PC-9 (cell line): ENCODE measurements at places on chromosomes 3 and 15.
A peak's percentile ranks its signal among the peaks of the same experiment; 100 is the strongest.

DNA sequence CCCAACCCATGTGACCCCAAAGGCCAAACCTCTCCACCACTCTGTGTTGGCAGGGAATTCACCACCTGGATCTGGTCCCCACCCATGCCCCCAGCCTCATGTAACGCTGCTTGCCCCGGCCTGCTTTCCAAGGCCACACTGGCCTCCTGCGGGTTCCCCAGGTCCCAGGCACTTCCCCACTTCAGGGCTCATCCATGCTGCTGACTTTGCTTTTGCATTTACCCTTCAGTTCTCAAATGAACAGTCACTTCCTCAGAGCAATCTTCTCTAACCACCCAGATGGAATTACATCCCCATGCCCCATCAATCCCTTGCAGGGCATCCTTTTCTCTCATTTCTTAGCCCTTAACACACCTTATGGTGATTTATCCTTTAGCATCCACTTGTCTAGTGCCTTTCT, 9.2 kb downstream of the DAPK2 start:
- no peak for DNase-seq

- DNase-seq = no peak
Measured at GRCh38 chr3:184601576-184602371, 40.2 kb downstream of the EPHB3 start.

GRCh38 chr15:85580879-85581278, 200.5 kb downstream of the AKAP13 start:
- no peak for DNase-seq

GRCh38 chr15:67548862-67549651, 6.6 kb downstream of the MAP2K5 start:
- DNase-seq = no peak

DNA sequence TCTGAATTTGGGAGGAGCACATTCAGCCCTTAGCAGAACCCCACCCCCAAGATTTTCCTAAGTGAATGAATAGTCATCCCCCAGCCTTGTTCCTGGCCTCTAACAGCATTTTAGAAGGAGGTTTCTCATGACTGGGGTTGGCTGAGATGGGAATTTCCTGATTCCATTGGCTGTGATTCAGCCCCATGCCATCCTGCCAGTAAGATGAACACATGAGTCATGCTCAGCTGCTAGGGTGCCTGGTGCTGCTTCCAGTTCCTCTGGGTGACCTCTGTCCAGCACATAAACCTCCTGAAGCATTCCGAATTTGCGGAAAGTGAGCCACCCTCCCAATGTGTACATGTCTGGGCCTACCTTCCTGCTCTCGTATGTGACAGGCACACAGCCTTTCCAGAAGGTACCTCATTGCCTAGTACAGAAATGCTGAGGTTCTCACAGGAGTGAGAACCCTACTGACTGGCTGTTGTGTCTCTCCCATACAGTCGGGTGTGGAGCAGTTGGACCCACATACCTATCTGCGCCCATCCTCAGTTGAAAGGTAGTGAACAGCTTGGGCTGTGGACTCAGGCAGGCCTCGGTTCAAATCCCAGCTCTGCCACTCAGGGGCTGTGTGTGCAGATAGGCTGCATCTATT, 91.7 kb downstream of the APBA2 start:
- DNase-seq = no peak

DNA sequence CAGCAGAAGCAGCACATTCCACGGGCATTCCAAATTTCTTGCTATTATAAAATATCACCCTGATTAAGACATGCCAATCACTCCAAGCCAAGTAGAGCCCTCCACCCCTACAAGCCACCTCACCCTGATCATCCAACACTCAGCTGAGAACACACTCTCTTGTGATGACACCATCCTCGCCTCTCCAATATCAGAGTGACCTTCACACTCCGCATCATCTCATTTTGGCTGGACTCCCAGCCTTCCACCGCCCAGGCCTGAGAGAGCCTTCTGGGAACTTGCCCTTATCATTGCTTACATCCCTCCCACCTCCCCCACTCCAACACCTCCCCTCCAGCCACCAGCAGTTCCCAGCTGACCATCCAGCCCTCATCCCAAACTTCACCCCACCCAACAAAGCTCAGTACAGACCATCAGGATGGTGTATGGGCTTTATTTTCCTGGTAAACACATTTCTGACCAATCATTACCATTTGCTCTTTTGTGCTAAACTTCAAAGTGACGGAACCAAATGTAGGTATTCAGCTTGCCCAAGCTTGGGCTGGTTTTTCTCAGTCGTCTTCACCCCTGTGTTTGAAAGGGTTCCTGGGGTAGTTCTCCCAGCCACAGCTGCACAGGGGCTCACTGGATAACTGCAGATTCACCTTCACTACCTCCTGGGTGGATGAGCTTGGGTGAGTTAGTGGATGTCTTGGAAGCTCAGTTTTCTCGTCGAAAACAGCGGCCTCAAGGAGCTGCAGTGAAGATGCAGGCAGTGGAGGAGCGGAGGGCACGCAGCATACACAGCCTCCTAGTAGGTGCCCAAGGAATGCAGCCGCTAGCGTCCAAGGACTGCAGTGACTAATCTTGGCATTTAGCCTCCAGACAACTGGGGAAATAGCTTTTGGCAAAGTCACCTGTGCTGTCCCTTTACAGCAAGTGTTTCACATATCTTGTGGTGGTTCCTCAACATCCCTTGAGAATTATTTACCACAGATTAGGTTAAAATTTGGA, 115.1 kb downstream of the LIPC start:
- peak; percentile 97 for DNase-seq

DNA sequence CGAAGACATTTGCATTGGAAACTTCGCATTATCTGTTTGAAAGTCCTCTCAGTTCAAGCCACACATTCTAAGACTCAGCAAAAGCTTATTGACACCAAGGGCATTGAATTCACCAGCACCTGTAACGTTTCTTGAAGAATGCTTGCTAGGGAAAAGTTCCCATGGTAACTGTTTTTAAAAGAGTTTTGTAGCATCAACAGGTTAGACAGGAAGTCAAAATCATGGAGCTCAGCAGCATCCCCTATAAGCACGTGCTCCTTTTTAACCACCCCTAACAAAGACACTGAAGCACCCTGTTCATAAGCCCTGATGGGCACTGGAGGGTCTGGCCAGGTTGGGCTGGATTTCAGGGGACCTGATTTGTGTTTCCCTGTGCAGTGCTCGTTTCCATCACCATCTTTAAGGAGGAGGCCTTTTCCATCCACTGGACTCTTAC, 229.7 kb upstream of the BHLHE40 start:
- no peak for DNase-seq

DNA sequence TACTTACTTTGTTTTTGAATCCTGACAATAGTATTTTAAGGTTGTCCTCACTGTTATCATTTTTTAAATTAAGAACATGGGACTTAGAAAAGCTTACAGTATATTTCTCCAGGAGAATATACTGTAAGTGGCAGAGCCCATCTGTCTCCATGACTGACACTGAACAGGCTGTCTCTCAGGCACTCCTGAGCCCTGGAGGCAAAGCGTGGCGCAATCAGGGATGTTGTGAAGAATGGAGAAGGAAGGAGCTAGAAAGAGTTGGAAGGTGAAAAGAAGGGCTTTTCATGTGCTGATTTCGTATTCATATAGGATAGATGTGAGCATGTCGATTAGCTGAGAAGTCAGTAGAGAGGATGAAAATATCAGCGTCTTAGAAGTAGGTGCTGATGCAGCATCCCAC, 41.5 kb downstream of the FGF12 start:
- DNase-seq = peak; percentile 5

DNA sequence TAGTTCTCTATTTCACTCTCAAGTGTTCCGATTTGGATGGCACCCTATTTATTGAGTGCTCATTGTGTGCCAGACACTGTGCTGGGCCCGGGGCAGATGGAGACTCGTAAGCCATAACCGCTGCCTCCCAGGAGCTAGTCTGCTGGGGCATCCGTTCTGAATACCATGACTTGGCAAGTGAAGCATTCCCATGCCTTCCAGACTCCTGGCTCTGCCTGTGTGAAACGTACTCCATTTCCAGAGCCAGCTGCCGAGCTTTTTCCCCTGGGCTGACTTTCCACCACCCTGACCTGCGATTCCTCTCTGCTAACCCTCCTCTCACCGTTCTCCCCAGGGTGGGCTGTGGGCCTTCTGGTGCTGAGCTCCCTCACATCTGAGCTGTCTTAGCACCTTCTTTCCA, 303.1 kb upstream of the CTDSPL start:
- DNase-seq = no peak

GRCh38 chr15:99437315-99438223, 128.2 kb upstream of the MEF2A start:
- no peak for DNase-seq

- no peak for DNase-seq
Measured at GRCh38 chr15:31551323-31551722, 224.7 kb downstream of the KLF13 start.

- DNase-seq = no peak
Measured at GRCh38 chr15:40336744-40337122, 4.0 kb downstream of the CCDC9B start.

DNA sequence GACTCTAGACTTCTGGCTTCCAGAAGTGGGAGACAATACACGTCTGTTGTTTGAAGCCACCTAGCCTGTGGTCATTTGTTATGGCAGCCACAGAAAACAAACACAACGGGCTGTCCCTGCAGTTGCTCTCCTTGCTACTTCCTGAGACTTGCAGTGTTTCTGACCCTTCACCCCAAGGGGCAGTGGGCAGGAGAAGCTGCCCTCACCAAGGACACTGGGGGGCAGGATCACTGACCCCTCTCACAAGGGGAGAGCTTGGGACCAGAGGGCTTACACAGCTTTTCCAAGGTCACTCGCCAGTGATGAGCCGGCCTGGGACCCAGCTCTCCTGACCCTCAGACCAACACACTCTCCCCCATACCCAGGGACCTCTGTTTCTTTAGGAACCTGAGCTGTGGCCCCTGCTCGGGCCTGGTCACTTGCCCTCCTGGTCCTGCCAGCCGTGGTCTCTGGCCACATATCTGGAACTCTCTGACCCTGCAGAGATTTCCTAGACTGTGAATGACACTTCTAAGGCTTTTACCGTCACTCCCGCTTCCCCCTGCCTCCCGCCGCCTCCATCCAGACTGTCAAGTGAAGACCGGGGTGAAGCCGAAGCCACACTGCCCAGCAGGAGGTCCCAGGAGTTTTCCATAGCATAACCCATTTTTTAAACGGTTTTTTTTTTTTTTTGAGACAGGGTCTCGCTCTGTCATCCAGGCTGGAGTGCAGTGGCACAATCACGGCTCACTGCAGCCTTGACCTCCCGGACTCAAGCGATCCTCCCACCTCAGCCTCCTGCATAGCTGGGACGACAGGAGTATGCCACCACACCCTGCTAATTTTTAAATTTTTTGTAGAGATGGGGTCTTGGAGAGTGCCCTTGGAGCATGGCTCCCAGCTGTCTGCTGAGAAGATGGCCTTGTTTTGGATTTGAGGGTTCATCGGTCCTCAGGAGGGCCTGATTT, 4.4 kb downstream of the ATP2B2 start:
- no peak for DNase-seq

DNA sequence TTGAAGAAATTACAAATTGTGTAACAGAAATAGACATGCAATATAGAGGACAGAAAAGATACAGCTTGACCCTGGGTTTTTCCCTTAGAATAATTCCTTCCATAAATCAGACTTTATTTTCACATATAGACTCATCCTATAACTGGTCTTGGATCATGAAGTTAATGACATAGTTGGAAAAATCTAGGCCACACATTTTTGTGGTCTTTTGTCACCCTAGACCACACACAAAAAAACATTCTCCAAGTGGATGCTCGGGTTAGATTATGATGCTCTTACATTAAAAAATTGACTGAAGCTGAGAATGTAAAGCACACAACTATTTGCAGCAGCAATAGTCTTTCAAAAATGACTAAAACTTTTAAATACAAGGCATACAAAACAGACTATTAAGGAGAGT, 7.5 kb upstream of the PLA2G4D start:
- no peak for DNase-seq

DNA sequence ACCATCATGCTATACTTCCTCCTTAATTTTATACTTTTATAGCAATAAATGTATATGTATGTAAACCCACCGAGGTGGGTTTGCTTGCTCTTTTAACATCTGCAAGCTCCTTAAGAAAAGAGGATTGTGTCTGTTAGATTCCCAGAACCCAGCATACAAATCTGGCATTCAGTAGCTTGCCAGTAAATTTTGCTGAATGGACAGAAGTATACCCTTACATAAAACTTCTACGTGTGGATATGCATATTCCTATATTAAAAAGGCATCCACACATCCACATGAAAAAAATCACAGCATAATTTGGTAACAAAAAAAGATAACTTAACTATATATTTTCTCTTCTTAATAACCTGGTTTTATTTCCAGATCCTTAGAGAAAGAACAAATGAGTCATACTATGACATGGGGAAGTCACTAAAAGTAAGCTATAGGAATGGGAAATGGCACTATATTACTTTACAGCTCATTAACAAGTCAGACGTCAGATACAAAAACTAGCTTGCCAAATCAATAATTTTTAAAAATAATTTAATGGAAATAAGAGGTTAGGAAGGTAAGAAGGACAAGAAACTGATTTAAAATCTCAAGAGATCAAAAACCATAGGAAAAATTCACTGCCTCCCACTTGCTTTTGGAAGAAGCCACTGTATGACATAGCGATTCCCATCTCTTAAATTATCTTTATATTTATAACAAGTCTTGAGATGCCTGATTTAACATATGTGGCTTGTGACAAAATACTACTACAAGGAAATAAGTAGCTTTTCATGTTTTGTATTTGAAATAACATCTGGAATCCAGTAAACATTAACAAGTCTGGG, 68.7 kb downstream of the SUMF1 start:
- DNase-seq = no peak

GRCh38 chr3:19711160-19711782, 222.7 kb downstream of the EFHB start:
- no peak for DNase-seq

DNA sequence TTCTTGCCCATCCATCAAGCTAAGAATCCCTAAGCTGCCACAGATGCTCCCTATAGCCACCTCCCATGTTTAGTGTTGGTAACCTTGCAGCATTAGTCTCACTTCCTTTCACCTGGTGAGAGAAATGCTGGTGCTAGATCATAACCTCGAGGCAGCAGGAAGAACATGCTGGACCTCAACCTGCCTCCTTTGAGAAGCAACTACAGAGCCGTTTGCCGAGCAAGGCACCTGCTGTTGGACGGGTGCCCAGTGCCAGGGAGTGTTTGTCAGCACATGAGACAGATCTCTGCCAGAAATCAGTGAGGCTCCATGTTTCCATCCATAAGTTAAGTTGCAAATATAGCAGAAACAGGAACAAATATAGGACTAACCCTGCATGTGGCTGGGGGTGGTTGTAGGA, 955.7 kb downstream of the TUSC7 start:
- no peak for DNase-seq

DNA sequence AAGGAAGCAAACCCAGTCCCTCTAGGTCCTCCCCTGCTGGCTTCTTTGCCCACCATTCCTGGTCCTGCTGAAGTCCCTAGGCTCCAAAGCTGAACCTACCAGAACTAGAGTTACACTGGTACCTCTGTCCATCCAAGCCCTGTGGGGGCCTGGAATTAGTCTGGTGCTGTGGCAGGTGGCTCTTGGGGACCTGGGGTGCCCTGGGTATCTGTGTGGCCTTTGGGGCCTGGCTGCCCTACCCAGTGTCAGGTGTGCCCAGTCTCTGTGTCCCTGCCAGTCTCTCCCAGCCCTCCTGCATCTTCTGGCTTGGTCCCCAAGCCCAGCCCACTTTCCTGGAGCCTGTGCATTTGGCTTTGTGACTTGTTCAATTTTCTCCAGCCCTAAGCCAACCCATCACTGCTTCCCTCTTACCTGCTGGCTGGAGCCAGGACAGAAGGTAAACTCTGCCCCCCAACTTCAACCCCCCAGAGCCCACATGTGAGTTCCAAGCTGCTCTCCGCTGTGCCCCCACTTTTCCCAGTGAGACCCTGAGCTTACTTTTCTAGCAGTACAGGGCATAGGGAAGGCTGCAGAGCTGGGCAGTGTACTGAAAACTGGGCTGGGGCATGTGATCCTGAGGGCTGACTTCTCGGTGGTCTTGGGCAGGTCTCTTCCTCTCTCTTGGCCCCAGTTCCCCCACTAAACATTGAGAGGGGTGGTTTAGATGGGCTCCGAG, 28.3 kb upstream of the HHATL start:
- no peak for DNase-seq
